CD8-positive, alpha-beta memory T cell (primary cell): ENCODE measurements at places on chromosomes 7 and 10.

GRCh38 chr7:149772956-149773434, 393 bp downstream of the ZNF467 start:
- no peak for DNase-seq

DNA sequence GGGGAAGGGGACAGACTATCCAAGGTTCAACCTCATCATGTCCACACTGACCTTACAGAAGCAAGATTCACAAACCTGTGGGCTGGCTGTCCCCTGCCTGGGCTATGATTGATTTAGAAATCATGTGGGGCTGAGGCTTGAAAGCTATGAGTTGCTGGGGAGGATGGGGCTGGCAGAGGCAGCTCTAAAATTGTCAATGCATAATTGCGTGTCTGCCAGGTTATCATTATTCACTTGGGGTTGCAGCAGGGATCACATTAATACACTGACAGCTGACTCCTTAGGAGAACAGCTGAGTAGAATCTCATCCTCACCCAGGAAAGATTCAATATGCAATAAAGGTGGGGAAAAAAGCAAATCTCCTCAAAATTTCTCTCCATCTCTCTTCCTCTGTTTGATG, 866.3 kb downstream of the CCSER2 start:
- DNase-seq = no peak

DNA sequence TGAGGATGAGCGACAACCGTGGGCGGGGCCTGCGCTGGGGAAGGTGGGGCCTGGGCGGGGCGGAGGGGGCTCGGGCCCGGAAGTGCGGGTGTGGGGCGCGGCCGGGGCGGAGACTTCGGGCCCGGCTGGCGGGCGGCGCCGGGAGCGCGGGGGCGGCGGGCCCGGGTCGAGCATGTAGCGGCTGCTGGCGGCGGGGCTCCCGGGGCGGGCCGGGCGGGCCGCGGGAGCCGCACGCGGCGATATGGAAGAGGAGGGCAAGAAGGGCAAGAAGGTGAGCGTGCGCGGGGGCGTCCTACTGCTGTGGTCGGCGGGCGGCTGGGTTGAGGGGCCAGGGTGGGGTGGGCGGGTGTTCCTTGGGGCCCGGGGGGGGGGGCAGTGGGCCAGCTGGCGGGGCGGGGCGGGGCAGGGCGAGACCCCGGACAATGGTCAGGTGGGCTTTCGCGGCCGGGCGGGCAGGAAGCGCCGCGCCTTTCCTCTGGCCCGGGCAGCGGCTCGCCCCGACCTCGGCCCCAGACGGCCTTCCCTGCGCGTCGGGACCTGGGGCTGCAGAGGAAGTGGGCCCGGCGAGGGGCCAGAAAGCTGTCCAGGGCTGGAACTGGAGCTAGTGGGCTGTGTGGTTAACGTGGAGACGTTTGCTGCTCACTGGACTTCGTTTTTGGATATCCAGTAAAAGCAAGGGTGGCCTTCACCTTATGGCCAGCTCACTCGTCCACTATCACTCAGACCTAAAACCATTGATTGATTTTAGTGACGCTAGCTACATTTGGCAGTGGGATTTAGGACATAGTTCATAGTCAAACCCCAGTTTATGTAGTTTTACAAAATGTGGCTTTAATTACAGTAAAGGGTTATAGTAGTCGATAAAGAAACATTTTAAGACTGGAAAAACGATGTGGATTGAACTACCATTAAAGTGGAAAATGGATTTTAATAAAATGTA, at the start of gene CCM2:
TSS of gene CCM2 (plus strand) at position 109 of the 940 bp plus-strand sequence. CDS start at position 242, 133 bp downstream.
- no peak for DNase-seq

DNA sequence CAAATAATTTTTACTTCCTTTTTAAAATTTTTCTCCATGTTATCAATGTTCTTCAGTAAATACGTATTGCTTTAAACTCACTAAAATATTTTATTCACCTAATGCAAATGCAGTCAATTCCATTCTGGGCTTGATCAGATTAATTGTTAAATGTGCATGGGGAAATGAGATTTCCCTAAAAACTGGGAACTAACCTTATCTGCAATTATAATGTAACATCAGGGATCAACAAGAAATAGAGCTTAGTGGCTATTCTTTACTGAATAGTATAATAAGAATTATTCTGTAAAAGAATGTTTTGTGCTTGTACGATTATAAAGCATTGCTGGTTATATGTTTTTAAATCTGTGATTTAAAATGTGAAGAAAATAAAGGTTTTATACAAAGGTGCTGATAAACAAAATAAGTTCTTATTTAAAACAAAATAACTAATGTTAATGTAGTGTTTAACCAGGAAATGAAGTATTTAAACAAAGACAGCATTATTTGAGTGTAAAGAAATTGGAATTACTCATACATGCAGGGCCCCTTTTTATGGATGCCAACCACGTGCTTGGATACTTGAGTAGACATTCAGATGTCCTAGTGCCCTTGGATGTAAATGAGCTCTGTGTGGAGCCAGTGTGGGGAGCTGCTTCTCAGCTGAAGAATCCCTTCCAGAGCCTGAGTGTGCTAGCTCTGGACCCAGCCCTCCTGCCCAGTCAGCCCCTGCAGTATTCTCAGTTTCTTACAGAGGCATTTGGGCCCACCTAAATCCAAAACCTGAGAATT, 84.2 kb downstream of the REEP3 start:
- DNase-seq = no peak

DNA sequence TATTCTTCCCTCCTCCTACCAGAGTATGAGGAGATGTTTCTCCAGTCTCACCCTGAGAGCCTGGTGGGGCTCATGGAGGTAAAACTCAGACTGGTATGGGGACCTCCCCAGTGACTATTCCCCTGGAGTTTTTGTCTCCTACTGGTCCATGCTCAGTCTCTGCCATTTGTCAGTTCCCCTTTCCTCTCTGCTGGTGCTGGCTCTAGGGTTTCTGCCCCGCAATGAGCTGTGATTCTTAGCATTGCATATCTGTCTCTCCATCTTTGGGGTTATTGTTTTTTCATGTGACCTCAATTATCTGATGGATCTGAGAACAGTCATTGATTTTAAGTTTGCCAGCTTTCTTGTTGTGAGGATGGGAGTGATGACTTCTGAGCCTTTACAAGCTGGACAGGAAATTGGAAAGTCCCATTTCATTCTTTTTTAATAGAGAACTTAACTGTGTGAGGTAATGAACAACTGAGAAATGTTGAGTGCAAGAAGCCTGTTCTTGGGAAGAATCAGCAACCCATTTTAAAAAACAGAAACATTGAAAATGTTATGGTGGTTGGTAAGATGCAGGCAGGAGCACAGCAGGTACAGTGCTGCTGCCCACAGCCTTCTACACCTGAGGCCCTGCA, 26.9 kb downstream of the NACAD start:
- no peak for DNase-seq

DNA sequence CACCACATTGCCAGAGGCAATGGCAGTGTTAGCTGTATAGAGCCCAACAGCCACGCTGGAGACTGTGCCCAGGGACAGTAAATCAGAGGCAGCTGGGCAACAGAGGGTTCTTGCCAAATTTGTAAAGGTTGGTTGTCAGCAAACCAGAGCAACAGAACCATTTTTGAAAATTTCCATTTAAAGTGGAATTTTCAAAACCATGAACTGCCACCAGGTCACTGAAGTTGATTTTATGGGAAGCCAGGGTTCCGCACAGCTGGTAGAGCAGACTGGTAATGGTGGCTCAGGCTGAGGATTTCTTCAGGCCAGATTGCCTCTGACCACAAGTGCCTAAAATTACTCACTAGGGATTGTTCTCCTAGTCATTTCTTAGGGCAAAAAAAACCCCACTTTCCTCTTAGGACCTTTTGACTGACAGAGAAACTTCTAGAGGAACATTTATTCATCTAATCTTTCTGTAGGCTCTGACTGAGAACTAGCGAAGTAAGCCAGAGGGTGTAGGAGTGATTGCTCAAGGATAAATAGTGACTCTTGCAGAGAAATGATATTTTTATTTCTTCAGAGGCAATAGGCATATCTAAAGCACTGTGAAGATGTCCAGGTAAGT, 342.4 kb downstream of the BBS9 start:
- DNase-seq = no peak

DNA sequence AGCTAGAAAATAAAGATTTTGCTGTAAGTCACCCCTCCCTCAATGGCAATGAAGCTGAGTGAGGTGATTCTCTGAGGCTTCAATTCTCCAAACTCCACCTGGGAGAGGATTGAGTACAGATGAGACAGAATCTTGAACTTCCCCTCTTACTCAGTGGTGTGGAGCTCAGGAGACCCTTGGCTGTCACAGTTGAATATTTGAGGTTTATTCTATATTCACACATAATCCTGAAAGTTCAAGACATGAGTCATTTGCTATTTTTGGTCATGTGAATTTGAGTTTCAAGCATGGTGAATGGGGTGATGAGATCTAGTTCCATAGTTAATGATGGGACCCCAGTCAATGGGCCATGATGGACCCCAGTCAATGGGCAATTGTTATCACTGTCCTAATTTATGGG, 13.9 kb upstream of the TECTB start:
- DNase-seq = no peak

DNA sequence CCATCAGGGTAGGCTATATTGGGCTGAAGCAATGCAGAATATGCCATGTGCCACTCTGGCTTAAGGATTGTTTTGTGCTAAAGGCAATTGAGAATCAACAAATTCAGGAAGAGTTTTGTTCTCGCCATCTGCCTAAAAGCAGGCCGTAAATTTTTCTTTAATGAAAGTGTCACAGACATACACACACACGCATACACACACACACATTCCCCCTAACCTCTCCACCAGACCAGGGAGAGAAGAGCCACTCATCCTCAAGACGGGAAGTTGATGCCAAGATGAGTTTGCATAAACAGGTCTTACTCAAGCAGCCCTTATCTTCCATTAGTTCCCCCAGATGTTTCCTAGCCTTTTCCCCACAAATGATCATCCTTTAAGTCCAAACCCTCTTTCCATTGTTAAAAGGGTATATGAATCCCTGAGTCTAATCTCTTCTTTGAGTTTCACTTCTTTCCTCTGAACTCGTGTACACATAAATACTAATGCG, 59.6 kb upstream of the TRIM24 start:
- DNase-seq = no peak

- DNase-seq = no peak
These were observed 12.7 kb downstream of the TAS2R40 start for GRCh38 chr7:143234533-143234875.

DNA sequence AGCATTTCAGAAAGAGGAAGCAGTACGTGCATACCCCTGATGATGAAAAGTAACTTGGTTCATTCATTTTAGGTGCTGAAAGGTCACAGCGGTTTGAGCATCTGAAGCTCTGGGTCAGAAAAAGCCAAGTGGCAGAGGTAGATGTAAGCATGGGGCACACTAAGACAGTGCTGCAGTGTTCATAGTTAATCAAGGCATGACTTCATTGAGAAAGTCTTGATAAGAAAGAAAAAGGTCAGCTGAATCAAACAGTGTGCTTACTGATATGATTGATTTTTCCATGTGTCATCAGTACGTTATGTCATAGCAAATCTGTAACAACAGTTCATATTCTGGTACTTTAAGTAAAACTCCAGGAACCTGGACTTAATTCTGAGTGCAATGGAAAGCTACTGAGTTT, 107.7 kb upstream of the PCLO start:
- no peak for DNase-seq

DNA sequence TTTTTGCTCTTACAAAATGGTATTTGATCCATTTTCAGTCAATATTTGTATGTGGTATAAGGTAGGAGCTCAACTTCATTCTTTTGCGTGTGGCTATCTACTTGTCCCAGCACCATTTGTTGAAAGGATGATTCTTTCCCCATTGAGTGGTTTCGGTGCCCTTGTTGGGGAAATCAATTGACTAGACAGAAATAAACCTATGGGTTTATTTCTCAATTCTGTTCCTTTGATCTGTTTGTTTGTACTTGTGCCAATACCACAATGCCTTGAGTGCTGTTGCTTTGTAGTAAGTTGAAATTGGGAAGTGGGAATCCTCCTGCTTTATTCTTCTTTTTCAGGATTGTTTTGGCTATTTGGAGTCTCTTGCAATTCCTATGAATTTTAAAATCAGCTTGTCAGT, 41.0 kb downstream of the SNX10 start:
- no peak for DNase-seq

DNA sequence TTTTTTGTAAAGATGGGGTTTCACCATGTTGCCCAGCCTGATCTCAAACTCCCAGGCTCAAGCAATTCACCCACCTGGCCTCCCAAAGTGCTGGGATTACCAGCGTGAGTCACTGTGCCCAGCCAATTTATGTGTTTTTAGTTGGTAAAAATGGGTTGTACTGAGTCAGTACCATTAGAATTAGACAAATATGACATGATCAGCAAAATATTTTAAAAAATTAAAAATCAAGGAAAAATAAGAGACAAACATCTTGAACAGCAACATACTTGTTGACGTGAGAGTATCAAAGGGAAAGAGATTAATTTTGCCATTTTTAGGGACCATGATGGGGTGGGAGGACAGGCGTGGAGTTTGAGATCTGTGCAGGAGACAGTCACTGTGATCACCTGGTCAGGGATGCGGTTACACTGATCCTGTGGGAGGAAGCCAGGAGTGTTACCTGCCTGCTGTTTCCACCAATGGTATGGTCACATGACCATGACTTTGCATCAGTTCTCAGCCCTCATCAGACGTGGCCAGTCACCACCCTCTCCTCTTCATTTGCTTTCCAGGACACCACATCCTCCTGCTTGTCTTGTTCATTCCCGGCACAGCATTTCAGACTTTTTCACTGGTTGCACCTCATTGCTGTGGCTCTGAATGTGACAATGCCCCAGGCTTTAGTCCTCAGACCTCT, 29.2 kb upstream of the ENO4 start:
- no peak for DNase-seq

- DNase-seq = no peak
These were observed 273.1 kb downstream of the PHTF2 start for GRCh38 chr7:78071491-78072200.

DNA sequence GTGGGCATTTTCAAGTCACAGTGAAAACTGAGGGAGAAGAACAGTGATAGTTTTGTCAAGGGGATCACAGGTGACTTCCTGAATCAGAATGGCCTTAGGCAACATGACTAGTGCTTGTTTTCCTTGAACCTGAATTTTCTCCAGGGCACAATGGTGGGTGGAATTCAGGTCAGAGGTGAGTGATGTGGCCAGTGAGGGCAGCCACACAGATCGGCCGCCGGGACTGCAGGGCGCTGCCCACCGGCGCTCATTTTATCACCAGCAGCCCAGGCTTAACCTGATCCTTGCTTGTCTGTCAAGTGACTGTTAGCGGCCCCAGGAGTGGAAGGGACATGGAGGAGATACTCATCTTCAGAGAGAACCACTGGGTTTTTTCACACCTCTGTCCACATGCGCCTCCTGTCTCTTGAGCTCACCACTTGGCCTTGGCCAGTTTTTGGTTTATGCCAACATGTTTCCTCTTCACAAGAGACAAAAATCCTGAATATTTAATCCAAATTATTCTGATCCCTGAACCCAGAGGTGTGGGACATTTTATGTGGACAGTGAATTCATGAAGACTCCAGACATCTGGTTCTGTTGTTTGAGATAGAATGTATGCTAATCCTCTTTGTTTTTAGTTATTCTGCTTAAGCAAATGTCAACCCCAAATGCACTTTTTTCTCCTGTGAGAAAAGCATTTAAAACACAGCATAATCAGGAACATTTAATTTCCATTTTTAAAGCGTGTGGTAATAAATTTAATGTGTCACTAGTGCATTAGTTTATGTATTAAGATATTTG, 108.7 kb downstream of the DOCK1 start:
- no peak for DNase-seq
